HFFc6 (cell line): ENCODE measurements at places on chromosomes 3 and 15. TPM values are rescaled to one million over a fixed set of nuclear protein-coding genes. Genes with fewer than 3 reads are reported as not detected.

- DNase-seq: no peak
Observed at GRCh38 chr15:41945731-41946130, 26.6 kb downstream of the EHD4 start.

GRCh38 chr3:39372833-39373232 lies 10.3 kb upstream of the SLC25A38 start:
- no peak for DNase-seq

DNA sequence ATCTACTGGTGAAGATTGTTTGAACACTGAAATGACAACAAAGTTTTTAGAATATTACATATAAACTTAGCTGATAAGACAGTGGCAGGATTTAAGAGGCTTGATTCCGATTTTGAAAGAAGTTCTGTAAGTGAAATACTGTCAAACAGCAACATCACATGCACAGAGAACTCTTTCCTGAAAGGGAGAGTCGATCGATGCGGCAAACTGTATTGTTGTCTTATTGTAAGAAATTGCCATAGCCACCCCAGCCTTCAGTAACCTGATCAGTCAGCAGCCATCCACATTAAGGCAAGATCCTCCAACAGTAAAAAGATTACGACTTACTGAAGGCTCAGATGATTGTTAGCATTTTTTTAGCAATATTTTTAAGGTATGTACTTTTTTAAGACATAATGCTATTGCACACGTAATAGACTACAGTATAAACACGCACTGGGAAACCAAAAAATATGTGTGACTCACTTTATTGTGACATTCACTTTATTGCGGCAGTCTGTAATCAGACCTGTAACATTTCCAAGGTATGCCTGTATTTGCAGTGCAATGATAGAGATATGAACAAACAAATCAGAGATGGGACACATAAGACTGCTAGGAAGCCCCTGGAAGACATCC lies 225.6 kb upstream of the UBE2E1 start:
- peak; percentile 71 for DNase-seq

The TNFAIP8L3 gene
- total RNA-seq: 0.25 to 0.57 TPM (median 0.51 TPM) in 3 replicates

The DLL4 gene
- 0.10 TPM in 1 of 3 replicates, not detected in the others for total RNA-seq
